ENCODE measurements at places on chromosomes 13 and 19.

DNA sequence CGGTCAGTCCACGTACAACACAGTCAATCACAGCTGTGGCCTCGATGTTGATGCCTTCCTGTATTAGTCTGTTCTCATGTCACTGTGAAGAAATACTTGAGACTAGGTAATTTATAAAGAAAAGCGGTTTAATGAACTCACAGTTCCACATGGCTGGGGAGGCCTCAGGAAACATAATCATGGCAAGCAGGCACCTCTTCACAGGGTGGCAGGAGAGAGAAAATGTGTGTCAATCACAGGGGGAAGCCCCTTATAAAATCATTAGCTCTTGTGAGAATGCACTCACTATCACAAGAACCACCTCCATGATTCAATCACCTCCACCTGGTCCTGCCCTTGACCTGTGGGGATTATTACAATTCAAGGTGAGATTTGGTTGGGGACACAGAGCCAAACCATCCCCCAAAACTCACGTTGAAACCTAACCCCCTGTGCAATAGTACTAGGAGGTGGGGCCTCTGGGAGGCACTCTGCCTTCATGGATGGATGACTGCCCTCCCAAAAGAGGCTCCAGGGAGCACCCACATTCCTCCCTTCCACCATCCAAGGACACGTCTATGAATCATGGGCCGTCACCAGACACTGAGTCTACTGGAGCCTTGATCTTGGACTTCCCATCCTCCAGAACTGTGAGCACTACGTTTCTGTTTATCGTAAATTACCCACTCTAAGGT is 2.3 kb upstream of the PROZ start:
- peak; percentile 79 for DNase-seq

DNA sequence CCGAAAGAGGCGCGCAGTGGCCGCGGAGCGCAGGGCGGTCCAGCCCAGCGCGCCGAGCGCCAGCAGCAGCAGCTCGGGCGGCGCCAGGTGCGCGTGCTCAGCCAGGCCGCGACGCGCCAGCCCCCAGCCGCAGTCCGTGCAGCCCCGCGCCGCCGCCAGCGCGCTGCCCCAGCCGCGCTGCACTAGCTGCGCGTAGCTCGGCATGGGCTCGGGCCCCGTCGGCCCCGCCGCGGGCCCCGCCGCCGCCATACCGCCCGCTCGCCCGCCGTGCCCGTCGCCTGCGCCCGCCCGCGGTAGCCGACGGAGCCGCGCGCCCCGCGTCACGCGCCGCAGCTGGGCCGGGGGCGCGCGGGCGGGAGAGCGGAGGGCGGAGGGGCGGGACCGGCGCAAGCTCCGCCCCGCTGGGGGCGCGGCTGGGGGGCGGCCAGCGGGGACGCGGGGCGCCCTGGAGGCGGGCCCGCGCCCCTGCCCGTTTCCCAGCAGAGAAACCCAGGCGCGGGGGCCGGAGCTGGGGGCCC is at the start of gene CERS1:
Gene CERS1 (minus strand): TSS at position 335 of the 518 bp plus-strand sequence. CDS start 86 bp downstream, at position 249.
- no peak for DNase-seq

- DNase-seq = no peak
Measured at GRCh38 chr13:40648841-40649240, 17.6 kb downstream of the FOXO1 start.

DNA sequence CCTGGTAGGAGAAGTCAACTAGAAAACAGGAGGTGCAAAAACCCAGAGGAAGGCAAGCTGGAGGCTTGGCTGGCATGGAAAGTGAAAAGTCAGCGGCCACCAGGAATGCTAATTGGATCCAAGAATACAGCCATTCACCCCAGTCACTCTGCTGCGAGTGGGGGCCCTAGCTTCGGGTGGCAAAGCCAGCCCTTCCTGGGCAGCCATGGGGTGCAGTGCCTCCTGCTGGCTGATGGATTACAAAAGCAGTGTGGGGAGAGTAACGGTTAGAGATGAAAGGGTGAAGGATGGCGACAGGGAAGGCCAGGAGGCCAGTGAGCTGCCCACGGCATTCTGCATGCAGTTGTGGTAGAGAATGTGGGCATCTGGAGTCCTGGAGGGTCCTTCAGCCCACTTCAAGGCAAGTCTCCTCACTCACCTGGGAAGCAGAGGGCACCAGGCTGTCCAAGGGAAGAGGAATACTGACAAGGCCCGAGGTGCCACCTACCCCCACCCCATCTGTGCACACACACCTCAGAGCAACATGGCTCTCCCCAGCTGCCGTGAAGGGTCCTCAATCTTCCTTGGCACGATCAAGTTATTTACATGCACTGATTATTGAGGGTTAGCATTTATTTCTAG is 20.3 kb upstream of the EPHX3 start:
- DNase-seq = no peak

- no peak for DNase-seq
Measured at GRCh38 chr13:47142105-47142504, 245.3 kb upstream of the HTR2A start.

GRCh38 chr13:44764302-44764692 is 188.2 kb upstream of the TSC22D1 start:
- no peak for DNase-seq

DNA sequence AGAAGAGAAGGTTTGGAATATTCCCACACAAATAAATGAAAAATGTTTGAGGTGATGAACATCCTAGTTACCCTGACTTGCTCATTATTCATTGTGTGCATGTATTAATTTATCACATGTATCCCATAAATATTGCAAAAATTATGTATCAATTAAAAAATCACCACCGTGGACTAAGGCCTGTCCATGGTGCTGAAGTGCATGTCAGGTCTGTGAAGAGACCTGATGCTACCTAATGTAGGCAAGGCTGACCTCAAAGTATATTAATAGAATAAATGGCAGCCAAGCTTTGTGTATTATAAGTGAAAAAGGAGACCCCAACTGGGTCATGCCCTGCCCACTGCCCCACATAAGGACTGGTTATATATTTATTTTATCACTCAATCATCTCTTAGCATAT is 34.4 kb upstream of the ZNF835 start:
- DNase-seq = no peak

Measured in vagina (tissue), 2 donors.